Vagina (tissue), 2 donors: ENCODE measurements at places on chromosomes 12 and 14.

GRCh38 chr12:119938049-119938667 is 50.9 kb upstream of the BICDL1 start:
- no peak overlapping the region for H3K27ac ChIP-seq
- H3K4me1 ChIP-seq, result no peaks in the 10 kb centered on the region
- no peak overlapping the region for H3K4me3 ChIP-seq
- DNase-seq, result no peak

GRCh38 chr14:93005838-93006237 is 82.9 kb downstream of the CHGA start:
- H3K27ac ChIP-seq, result peak overlapping the region; percentile 70
- no peak for DNase-seq
- H3K4me3 ChIP-seq, result no peak overlapping the region
- peaks cover 78% of the 10 kb centered on the region for H3K4me1 ChIP-seq
- H3K27me3 ChIP-seq, result no peaks in the 10 kb centered on the region

DNA sequence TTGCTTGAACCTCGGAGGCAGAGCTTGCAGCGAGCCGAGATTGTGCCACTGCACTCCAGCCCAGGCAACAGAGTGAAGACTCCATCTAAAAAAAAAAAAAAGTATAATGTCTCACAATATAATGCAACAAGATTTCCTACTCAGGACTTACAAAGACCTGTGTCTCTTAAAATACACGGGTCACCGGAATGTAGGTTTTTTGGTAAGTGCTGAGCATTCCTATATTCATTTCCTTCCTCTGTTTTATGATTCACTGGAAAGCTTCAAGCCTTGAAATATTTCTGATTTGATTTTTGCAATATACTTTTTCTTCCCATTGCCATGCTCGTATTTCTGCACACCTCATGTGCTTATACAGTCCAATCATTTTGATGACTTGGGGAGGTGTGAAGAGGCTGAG is 245.8 kb downstream of the FBXL14 start:
- H3K4me3 ChIP-seq, result no peak overlapping the region
- H3K27ac ChIP-seq, result no peak overlapping the region
- H3K4me1 ChIP-seq, result no peaks in the 10 kb centered on the region
- no peaks in the 10 kb centered on the region for H3K27me3 ChIP-seq
- no peaks in the 10 kb centered on the region for H3K36me3 ChIP-seq
- DNase-seq, result no peak

- H3K36me3 ChIP-seq, result peaks cover 8% of the 10 kb centered on the region
- no peaks in the 10 kb centered on the region for H3K27me3 ChIP-seq
- no peak overlapping the region for H3K27ac ChIP-seq
- H3K4me3 ChIP-seq, result no peak overlapping the region
Measured at GRCh38 chr14:99441918-99442317, 38.7 kb downstream of the SETD3 start.

DNA sequence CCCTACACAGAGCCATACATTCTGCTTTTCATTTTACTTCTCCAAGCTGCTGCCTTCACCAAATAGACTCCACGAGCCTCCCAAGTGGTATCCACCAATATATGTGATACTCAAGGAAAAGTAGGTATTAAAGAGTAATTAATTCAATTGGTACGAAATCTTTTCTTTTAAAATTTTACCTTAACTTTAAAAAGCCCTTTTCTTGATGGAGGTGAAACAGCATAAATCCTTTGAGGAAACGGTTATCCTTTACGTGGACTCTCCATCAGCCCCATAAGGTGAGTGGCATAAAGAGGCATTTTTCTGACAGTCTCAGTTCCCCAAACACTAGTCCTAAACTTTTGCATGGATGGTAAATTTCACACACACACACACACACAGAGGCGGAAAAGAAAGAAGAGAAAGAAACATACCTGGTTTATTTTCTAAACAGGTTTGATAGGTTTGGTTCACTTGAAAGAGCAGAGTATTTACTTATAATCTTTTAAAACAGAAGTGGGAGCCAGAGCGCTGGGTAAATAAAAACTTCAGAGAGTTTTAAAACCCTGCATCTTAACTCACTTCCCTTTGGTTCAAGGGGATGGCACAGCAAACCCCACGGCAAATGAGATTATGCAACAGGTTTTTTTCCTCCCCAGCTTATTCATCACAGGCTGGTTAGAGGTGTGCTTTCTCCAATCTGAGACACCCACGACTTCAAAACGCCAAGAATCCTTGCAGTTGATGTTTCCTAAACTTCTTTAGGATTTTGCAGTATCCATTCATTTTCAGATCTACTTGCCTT is 1.9 kb downstream of the DUSP16 start:
- no peaks in the 10 kb centered on the region for H3K36me3 ChIP-seq
- peak overlapping the region; percentile 100 for H3K27ac ChIP-seq
- no peak for DNase-seq
- H3K4me3 ChIP-seq, result peak overlapping the region; percentile 89

GRCh38 chr12:90077756-90078155 is 369.1 kb upstream of the ATP2B1 start:
- no peak for DNase-seq
- no peak overlapping the region for H3K27ac ChIP-seq
- H3K36me3 ChIP-seq, result no peaks in the 10 kb centered on the region
- no peaks in the 10 kb centered on the region for H3K27me3 ChIP-seq

- no peak overlapping the region for H3K4me3 ChIP-seq
- no peaks in the 10 kb centered on the region for H3K36me3 ChIP-seq
- H3K4me1 ChIP-seq, result no peaks in the 10 kb centered on the region
- no peak for DNase-seq
Measured at GRCh38 chr14:23432946-23433345, 2.5 kb downstream of the MYH7 start.

- H3K27me3 ChIP-seq, result no peaks in the 10 kb centered on the region
- no peak for DNase-seq
- H3K27ac ChIP-seq, result no peak overlapping the region
- H3K36me3 ChIP-seq, result no peaks in the 10 kb centered on the region
- H3K4me3 ChIP-seq, result no peak overlapping the region
- H3K4me1 ChIP-seq, result peaks cover 51% of the 10 kb centered on the region
Measured at GRCh38 chr14:68178282-68178681, 358.7 kb downstream of the RAD51B start.

DNA sequence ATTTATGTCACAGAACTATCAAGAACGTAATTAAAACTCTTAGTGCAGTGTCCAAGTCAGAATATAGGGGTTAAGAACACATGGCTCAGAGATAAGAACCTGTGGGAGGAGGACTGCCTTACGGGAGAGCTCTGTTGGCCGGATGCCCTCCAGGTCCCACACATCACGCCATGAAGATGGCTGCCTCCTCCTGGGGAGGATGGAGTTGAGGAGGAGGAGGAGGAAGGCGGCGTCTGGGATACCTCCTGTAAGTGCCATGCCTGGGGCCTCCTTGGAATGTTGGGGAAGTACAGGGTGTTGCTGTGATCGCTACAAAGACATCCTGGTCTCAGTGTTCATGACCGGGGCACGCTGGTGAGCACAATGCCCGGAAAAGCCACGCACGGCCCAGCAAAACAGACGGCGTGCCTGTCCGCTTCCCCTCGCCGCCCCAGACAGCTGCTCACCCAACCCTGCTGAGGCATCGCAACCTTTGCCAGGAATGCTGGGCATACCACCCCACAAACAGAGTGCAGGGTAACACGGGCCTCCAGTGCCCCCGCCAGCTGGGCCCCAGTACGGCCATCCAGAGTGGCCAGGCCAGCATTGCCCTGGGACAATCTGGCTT is 28.7 kb upstream of the CD9 start:
- no peak for DNase-seq
- no peaks in the 10 kb centered on the region for H3K27me3 ChIP-seq
- peaks cover 13% of the 10 kb centered on the region for H3K4me1 ChIP-seq
- no peak overlapping the region for H3K27ac ChIP-seq
- H3K4me3 ChIP-seq, result no peak overlapping the region

GRCh38 chr12:89167986-89168385 is 184.3 kb downstream of the DUSP6 start:
- H3K4me3 ChIP-seq, result no peak overlapping the region
- H3K36me3 ChIP-seq, result no peaks in the 10 kb centered on the region
- H3K27me3 ChIP-seq, result no peaks in the 10 kb centered on the region
- no peak for DNase-seq
- H3K27ac ChIP-seq, result no peak overlapping the region

DNA sequence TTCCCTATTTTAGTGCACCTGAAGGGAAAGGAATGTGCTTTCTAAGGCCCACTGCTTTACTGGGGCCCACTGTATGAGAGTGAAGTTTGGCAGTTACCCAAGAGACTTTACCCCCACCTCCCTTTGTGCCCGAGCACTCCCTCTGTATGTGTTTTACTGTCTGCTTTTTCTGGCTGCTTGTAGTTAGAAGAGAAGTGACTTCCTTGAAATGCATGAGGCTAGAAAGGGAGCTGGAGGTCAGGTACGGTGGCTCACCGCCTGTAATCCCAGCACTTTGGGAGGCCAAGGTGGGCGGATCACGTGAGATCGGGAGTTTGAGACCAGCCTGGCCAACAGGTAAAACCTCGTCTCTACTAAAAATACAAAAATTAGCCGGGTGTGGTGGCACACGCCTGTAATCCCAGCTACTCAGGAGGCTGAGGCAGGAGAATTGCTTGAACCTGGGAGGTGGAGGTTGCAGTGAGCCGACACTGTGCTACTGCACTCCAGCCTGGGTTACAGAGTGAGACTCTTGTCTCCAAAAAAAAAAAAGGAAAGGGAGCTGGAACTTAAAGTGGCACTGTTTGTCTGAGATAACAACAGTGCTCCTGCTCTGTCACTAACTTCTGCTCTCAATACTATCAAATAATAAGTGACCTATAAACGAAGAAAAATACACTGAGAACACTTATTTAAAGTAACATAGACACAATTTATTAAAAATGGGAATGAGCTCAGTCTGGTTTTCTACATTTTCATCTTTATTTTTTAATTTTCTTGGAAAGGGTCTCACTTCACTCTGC is 5.8 kb downstream of the TRIP11 start:
- H3K4me1 ChIP-seq, result peaks cover 37% of the 10 kb centered on the region
- H3K36me3 ChIP-seq, result peaks cover 21% of the 10 kb centered on the region
- DNase-seq, result no peak
- no peak overlapping the region for H3K27ac ChIP-seq

- no peak overlapping the region for H3K27ac ChIP-seq
- H3K36me3 ChIP-seq, result no peaks in the 10 kb centered on the region
- H3K27me3 ChIP-seq, result no peaks in the 10 kb centered on the region
- DNase-seq, result no peak
- H3K4me1 ChIP-seq, result no peaks in the 10 kb centered on the region
Measured at GRCh38 chr12:120353556-120354317, 15.2 kb downstream of the MSI1 start.

GRCh38 chr14:54722791-54723432 is 156.0 kb downstream of the SAMD4A start:
- H3K4me1 ChIP-seq, result peaks cover 23% of the 10 kb centered on the region
- no peaks in the 10 kb centered on the region for H3K27me3 ChIP-seq
- no peak overlapping the region for H3K27ac ChIP-seq
- DNase-seq, result no peak

- H3K4me3 ChIP-seq, result no peak overlapping the region
- peaks cover 6% of the 10 kb centered on the region for H3K4me1 ChIP-seq
- no peaks in the 10 kb centered on the region for H3K36me3 ChIP-seq
- no peak for DNase-seq
Measured at GRCh38 chr14:58815794-58816193, 178.0 kb downstream of the DACT1 start.

GRCh38 chr12:50637870-50638481 is 125.9 kb upstream of the ATF1 start:
- DNase-seq, result no peak
- H3K36me3 ChIP-seq, result no peaks in the 10 kb centered on the region
- H3K27ac ChIP-seq, result peak overlapping the region; percentile 41
- no peaks in the 10 kb centered on the region for H3K27me3 ChIP-seq
- H3K4me3 ChIP-seq, result no peak overlapping the region
